SK-N-DZ (cell line): ENCODE measurements at places on chromosomes 7 and 10.

GRCh38 chr7:1619152-1620079 lies 49.6 kb upstream of the PSMG3 start:
- DNase-seq, result no peak

- no peak for DNase-seq
These were observed 28.8 kb upstream of the TSPAN33 start for GRCh38 chr7:129115676-129116075.

DNA sequence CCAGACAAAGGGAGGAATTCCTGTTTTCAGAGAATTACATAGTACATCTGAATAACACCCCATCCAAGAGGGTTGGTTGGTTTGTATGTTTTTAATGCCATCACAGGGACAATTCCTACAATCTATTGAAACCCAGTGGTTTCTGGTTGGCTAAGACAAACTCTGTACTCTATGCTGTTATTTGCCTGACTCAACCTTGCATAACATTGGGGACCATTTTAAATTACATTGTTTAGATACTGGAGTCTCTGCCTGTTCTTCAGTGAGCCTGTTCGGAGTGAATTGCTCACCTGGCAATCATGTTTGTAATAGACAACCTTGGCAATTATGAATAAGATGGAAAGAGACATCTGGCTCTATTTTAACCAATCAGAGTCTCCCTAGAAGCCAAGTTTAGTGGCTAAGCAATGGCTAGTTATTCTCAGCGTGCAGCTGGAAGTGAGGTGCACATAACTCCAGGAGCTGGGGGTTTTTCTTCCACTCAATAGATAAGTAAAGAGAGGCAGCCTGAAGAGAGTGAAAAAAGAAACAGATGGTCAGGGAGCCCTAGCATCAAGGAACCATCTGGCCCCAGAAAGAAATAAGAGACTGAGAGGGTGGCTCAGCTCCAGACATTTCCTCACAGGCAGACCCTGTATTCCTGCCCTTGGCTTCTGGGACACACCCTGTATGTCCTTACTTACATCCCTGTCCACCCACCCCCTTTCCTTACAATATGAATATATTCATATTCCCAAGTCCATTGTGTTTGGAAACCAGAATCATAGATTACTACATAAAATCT lies 21.2 kb upstream of the SLC35G1 start:
- DNase-seq, result no peak

DNA sequence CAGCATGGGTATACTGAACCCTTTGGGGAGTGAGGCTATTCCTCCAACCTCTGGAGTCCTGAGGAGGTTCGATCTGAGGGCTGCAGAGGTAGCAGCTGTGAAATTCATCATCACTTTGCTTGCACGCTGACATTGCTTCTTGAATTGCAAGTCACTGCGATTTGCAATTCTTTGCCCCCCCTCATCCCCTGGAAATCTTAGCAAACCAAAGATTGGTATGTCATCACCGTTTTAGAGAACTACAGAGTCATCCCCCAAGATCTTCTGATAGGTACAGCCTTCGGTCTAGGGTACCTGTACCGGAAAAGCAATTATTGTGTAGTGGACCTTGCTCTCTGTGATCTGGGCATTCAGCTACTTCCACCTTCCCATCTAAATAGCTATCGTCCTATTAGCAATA lies 192.6 kb downstream of the KLF6 start:
- no peak for DNase-seq

- DNase-seq, result no peak
These were observed 40.3 kb downstream of the PRF1 start for GRCh38 chr10:70562036-70562755.

DNA sequence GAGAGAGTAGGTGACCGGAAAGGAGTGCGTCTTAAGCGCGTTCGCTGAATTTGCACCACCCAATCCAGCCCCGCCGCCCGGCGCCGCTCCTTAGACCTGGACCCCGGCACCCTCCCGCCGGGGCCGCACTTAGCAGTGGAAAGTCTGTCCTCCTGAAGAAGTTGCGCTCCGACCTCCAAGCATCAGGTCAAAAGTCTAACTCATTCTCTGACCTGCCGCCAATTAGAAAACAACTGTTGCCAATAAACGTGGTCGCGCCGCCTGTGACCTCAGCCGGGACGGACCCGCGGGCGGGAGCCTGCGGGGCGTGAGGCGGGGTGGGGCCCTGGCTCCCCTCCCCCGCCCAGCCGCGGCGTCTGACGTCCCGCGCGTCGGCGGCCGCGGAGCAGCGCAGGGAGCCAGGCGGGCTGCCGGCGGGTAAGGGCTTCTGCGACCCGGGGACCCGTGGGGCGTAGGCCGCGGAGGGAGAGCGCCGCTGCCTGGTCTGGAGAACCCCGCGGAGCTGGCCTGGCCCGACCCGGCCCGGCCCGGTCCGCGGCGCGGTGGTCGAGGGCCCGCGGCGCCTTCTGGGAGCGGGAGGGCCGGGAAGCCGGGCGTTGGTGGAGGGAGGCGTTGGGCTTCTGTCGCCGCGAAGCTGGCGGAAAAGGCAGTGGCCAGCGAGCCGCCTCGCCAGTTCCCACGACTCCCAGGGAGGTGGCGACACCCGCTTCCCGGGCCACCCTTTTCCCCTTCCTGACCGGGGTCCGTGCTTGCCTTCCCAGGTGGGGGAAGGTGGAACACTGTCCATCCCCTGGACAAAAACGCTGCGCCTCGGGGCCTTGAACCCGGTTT lies at the start of gene BCAP29:
Gene BCAP29 (plus strand): TSS at position 362 of the 831 bp plus-strand sequence. CDS start 527 bp downstream, outside the sequence.
- peak; percentile 73 for DNase-seq

- no peak for DNase-seq
These were observed 102.4 kb downstream of the CFTR start for GRCh38 chr7:117582219-117582704.

- no peak for DNase-seq
These were observed 255.4 kb upstream of the LYZL1 start for GRCh38 chr10:29033311-29033940.

DNA sequence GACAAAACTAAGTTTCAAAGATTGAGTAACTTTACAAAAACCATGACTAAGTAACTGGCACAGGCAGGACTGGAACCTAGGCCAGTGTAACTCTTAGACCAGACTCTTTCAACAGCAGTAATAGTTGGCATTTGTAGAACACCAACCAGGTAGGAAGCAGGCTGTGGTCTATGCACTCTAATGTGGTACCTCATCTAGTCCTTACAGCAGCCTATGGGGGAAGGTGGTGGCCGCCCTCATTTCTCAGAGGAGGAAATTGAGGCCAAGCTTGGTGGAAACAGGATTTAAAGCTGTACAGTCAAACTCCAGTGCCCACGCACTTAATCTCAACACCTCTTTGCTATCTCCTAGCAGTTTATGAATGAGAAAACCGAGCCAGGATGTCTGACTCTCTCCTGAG lies 165.4 kb upstream of the LRGUK start:
- no peak for DNase-seq

DNA sequence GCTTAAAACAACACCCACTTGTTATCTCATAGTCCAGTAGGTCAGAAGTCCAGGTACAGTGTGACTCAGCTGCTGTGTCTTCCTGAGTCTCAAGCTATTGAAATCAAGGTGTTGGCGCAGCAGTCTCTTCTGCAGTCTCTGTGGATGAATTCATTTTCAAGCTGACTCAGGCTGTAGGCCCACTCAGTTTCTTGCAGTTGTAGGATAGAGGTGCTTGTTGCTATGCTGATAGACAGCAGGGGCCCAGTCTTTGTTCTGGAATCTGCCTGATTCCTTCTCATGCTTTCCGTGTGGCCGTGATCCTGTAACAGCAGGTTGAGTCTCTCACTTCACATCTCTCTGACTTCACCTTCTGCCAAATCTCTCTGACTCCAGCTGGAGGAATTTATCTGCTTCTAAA lies 400.4 kb upstream of the POM121L12 start:
- DNase-seq, result peak; percentile 8

- DNase-seq, result no peak
These were observed 183.0 kb downstream of the RAPGEF5 start for GRCh38 chr7:22173685-22174573.

DNA sequence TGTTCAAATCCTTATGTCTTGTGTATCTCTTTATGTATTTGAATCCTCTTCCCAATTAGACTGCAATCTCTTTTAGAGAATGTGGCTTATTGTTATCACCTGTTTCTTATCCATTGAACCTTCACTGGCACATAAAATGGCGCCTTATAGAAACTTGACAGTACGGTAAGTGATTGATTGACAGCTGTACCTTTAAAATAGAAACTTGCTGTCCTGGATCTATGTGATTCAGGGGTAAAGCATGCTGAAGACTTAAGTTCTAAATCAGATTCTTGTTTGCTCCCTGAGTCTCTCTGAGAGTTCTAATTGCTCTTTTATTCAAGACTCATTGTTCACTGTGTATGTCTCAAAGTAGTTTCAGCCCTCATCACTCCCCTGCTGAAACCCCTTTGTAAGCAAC lies 91.3 kb downstream of the CACNB2 start:
- DNase-seq, result no peak

- no peak for DNase-seq
These were observed 248.2 kb downstream of the TCERG1L start for GRCh38 chr10:131063311-131063710.
